Right hindlimb (tissue), 1 donor: ENCODE measurements at places on chromosomes 12 and 14.

DNA sequence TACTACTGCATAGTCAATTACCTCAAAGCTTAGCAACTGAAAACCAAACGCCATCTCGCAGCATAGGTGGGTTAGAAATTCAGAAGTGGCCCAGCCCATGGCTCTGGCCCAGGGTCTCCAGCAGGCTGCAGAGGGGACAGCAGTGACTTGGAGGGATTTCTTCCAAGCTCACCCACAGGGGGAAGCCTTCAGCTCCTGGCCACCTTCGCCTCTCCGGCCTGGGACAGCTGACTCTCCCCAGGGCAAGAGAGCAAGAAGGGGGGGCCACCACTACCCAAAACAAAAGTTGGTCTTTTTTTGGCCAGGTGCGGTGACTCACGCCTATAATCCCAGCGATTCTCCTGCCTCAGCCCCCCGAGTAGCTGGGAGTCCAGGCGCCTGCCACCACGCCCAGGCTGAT is 32.2 kb upstream of the ANKRD9 start:
- DNase-seq = no peak

GRCh38 chr12:104520242-104520900 is 63.6 kb downstream of the CHST11 start:
- no peak for DNase-seq

- DNase-seq = peak; percentile 78
Observed at GRCh38 chr14:99755629-99756603, 37.3 kb upstream of the EML1 start.

GRCh38 chr14:37098132-37098531 is 74.3 kb downstream of the SLC25A21 start:
- DNase-seq = no peak

GRCh38 chr12:128840862-128841468 is 12.3 kb upstream of the GLT1D1 start:
- DNase-seq = no peak

GRCh38 chr12:30796313-30796780 is 41.6 kb upstream of the CAPRIN2 start:
- peak; percentile 73 for DNase-seq

- DNase-seq = no peak
Observed at GRCh38 chr12:122389677-122390076, 32.8 kb downstream of the CLIP1 start.

- no peak for DNase-seq
Observed at GRCh38 chr12:42473130-42473529, 116.4 kb downstream of the PRICKLE1 start.

DNA sequence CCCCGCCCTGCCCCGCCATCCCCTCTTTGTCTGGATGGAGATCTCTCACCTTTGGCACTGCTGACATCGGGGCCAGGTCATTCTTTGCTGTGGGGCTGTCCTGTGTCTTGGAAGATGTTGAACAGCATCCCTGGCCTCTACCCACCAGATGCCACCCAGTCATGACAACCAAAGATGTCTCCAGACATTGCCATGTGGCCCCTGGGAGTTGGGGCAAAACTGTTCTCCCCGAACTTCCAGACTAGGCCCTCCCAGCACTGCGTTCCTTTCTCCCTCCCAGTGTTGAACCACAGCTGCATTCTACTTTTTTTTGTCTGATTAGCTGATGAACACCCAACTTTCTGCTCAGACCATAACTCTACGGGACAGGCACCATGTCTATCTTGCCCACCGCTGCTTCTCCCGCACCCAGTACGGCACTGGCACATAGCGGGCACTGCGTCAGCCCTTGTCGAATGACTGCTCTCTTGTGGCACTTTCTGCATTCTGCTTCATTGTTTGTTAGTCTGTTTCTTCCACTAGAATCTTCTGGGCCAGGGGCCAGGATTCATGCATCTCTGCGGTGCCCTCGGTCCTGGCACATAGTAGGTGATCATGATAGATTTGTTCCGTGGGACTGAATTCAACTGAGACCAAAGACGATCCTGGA is 13.1 kb upstream of the MYL2 start:
- no peak for DNase-seq

DNA sequence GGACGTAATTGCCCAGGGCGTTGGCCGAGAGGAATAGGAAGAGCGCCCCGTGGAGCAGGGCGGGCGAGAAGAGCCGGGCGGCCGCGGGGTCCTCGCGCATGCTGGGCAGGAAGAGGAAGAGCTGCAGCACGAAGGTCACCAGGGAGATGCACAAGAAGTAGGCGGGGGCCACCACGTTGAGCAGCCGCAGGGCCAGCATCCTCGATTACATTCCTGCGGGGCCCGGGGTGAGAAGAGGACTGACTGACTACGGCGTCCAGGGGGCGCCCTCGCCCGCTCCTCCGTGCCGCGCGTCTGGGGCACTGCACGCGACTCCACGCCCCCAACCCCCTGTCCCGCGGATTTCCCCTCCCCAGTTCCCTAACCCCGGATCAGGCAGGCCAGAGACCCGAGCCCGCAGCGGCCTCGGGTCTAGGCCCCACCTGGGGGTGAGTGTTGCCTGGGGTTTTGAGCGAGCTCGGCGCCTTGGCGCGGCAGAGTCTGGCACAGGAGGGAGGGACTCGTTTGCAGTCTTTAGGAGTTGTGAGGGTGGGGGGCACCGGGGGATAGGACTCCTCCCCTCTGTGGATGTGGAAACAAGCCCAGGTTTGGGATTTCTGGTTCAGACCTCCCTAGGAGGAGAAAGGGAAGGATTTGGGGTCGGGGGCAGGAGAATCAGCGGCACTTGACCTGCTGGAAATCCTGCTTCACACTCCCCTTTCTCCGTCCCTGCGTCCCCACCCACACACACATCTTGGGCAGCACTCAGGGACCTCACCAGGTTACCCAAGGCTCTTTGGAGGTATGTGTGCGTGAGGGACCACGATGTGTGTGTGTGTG is 1.8 kb downstream of the ZDHHC22 start:
- DNase-seq = no peak

GRCh38 chr14:69652942-69653684 is 41.7 kb downstream of the SUSD6 start:
- no peak for DNase-seq

DNA sequence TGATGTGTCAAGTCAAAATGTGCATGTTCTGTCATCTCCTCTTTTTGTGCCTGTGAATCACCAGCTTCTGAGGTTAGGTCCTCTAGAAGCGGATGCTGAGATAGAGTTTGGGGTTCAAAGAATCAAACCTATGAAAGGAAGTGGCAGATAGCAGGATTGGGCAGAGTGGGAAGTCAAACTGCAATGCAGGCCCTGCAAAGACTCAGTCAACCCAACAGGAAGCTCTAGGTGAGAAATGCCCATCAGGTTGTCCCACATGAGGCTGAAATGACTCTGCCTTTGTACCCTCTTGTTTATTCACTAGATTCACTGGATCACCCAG is 4.5 kb upstream of the MIA2 start:
- DNase-seq = no peak

- DNase-seq = no peak
Observed at GRCh38 chr12:16307856-16308475, 30.5 kb upstream of the SLC15A5 start.

DNA sequence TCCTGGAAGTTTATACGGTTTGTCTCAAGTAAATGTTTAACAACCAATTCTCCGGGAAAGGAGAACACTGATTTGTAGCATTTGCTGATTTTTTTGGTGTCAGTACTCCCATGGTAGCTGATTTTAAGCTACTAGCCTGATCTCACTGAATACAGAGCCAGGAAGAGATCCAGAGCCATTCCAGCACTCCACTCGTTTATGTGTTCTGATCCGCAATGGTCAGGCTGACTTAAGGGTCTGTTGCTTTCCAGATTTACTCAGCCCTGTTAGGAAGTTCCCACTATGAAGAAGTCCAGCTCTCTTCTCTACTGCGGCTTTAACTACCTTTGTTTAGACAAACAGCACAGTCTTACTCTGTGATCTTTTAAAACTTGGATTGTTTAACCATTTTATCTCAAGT is 38.0 kb upstream of the NID2 start:
- peak; percentile 54 for DNase-seq

- DNase-seq = peak; percentile 9
Observed at GRCh38 chr14:101105045-101105444, 201.5 kb upstream of the RTL1 start.

DNA sequence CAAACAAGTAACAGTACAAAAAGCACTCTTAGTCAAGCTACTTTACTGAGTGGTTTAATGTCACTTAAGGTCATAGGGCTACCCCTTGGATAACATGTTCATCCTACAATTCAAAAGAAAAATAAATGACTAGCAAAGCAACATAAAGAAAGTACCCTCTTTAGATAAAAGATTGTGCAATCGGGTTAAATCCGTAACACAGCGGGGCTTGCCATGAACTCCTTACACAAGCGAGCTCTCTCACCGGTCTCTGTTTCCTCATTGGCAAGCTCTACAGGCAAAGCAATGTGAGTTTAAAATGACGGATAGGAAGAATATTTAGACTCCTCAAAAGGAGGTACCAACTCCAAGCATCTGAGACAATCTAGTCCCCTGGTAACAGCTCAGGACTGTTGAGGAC is 140.6 kb downstream of the EGLN3 start:
- no peak for DNase-seq

GRCh38 chr12:82862876-82863649 is 176.4 kb downstream of the TMTC2 start:
- DNase-seq = no peak

DNA sequence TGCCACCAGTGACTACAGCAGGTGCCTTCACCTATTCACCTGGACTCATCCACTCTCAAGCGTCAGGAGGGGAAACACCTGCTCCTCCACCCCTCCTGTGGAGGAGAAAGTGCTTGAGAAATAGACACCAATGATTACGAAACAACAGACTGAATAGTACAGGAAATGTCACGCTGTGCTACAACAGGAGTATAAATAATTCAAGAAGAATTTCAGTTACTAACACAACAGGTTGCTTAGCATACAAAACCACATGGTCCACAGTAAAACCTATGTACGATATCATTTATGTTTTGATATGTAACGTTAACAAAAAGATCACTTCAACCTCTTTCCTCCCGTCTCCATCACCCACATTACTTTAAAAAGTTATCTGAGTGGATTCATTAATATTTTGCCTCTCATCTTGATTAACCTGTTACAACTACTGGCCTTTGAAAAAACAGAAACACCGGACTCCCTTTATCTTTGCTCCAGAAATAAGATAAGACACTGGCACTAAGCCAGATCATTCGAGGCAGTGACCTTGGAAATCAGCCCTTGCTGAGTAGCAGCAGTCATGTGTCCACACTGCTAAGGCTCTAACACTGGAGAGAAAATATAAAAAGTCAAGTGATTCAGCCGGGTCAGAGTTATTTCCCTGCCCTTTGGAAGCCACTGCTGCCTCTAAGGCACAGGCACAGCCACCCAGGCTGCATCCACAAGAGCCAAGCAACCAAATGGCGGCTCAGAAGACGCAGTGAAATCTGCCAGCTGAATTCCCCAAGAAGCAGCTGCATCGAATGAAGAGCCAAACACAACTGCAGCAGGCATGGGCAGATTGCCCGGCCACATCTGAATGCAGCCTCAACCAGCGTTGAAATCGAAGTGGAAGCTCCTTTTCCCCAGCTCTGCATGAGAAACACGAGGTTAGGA is 40.9 kb downstream of the NT5DC3 start:
- DNase-seq = peak; percentile 83

DNA sequence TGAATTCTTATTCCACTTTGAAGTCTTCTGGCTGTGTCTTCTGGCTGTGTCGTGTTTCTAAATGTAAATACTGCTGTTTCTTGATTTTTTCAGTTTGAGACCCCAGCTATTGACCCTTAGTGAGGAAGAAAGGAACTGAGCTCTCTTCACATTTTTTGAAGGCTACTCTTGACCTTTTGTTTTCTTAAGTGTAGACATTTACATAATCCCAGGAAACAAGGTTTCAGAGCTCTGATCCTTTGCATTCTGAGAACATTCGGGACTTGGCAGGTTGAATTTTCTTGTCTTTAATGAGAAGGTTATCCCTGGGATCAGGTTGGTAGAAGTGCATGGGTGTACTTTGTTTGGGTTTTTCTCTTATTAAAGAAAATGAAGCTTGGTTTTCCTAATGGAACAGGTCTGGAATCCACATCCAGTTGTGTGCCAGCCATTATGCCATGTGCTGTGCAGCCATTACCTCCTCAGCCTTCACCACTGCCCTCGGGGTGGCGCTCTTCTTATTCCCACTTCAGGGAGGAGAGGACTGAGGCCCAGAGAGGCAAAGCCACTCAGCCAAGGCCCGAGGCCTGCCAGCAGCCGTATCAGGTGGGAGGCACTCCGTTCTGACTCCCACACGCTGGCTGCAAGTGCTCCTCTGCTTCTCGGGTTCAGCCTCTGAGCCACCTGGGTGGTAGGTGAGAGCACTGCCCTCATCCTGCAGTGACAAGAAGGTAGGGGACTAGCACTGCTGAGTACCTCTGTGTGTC is 120.9 kb downstream of the BEGAIN start:
- DNase-seq = no peak

DNA sequence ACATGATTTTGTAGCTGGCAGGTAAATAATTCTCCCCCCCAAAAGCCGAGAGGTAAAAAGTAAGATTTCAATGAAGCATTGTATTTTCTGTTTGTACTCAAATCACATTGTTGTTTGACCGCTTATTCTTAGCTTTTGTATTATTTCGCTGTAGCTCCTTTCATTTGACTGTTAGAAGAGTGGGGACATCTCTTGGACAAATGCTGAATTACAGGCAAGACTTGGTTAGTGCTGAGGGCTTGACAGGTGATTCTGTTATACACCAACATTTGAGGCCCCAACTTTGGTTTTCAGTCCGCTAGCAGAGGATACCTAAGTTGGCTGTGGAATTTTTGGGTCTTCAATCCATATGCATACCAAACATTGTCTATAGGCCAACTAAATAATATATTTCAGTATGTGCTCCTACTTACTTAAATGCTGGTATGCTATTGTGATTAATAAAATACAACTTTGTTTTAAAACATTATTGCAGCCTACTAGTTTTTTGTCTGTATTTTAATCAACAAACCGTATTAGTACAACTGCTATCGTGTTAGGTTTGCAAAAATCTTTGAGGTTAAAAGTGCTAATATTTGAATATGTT is 102.2 kb downstream of the ERC1 start:
- peak; percentile 25 for DNase-seq

GRCh38 chr14:102352213-102352612 is 10.5 kb downstream of the CINP start:
- no peak for DNase-seq

GRCh38 chr14:90696720-90697119 is 119.5 kb downstream of the TTC7B start:
- no peak for DNase-seq

DNA sequence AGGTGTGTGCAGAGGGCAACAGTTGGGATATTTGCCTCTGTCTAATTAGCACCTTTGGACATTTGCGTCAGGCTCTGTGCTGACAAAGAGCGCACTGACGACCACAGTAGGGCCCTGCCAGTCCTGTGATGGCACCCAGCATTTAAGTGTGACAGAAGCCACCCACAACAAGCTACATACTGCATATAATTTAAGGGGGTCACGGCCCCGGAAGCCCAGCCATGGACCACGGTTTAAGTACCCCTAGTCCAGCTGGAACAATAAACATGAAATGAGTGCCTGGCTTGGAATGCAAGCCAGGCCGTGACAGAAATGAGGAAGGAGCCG is 16.8 kb upstream of the DYNC1H1 start:
- no peak for DNase-seq

- DNase-seq = no peak
Observed at GRCh38 chr14:74049876-74050495, 30.8 kb downstream of the BBOF1 start.
